Hepatocyte (in vitro differentiated cells): ENCODE measurements at places on chromosomes 11 and 22. TPM values are rescaled to one million over a fixed set of nuclear protein-coding genes. Genes with fewer than 3 reads are reported as not detected.
A peak's percentile ranks its signal among the peaks of the same experiment; 100 is the strongest.

GRCh38 chr22:43434275-43434927 is 22.6 kb downstream of the MPPED1 start:
- no peak for DNase-seq

GRCh38 chr11:129846508-129847335 is 31.1 kb downstream of the TMEM45B start:
- peak; percentile 63 for DNase-seq

DNA sequence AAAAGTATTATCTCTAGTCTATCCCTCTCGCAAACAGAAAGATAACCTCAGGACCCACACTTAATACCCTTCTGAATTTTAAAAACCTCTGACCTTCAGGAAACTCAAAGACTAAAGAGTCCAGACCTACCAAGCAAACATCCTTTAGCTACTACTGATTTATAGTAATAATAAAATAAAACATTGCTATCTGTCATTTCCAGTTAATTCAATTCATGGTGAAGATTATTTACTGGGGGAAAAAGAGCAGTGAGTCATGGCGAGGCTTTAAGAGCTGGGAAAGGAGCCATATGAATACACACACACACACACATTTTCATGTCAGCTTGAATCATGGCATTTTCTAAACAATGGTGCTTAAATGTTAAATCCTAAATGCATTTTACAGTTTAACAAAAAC is 87.1 kb downstream of the FAM76B start:
- peak; percentile 62 for DNase-seq

- DNase-seq: no peak
Measured at GRCh38 chr11:57615308-57615707, 17.8 kb downstream of the SERPING1 start.

DNA sequence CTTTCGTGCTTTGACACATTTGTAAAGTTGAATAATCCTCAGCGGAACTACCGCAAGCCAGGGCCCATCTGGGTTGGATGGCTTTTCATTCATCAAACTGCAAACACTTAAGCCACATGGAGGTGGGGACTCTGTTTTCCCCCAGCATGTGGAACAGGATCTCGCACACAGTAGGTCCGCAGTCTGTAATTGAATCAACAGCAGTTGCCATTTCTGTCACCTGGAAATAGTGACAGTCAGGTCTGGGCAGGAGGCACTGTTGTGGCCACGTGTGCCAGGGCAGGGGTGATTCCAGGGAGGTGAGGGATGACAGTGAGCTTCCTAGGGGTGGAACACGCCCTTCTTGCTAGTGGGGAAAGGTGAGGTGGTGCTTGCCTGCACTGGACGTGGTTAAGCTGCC is 50.7 kb upstream of the ANO1 start:
- DNase-seq: no peak

DNA sequence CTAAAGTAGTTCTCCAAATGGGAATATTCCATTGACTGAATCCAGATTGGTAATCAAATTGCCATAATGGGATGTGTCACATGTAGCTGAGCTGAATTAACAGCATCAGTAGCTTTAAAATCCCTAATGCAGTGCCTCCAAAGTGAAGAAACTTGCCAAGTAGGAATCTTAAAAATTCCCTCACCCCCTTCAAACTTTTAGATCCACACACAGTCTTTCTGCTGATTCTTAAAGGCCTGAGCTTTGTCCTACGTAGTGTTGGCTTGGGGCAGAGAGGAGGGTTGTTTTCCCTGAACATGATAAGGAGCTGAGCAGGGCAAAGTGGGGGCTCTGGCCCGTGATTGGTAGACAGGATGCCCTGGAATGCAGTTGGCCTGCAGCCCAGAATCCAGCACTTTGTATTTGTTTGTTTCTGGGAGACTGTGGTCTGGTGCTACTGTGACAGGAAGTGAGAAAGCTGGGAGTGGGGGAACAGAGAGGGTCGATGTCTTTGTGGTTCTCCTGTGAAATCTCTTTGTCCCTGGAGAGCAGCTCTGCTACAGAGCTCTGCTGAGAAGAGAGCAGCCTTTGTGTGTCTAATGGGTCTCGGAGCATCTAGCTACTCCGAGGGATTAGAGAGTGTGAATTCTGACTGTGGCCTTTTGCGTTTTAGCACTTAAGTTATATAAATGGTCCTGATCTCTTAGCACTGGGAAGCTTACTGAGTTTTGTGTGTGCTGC is 16.9 kb downstream of the CTNND1 start:
- DNase-seq: peak; percentile 93

DNA sequence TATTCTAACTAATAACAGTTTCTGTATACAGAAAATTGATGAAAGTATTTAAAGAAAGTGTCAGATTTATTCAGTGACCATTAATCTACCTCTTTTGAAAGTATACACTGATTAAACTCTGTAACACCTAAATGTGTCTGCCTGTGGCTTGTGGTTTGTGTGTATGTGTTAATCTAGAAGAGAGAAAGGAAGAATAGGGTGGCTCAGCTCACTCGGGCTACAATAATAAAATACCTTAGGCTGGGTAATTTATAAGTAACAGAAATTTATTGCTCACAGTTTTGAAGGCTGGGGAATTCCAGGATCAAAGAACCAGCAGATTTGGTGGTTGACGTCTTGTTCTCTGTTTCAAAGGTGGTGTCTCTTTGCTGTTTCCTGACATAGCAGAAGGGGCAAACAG is 13.6 kb upstream of the OR5AS1 start:
- no peak for DNase-seq

- no peak for DNase-seq
Measured at GRCh38 chr11:47020793-47021526, 84.4 kb downstream of the CSTPP1 start.

GRCh38 chr11:6217722-6218121 is 12.4 kb downstream of the C11orf42 start:
- no peak for DNase-seq

DNA sequence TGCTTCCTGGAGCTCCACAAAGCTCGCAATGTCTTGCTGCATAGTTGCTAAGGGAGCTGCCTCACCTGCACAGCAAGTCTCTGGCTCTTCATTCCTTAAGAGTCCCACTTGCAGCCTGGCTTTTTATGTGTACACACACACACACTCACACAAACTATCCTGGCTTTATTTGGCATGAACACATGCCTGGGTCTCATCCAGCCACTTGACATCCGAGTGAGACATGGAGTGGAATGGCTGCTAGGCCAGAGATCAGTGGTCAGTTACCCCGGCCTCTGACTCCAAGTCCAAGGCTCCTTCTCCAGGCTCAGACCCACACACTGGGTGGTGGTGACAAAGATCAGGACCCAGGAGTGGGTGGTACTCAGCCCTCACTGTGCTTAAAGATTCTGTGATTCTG is 37.9 kb upstream of the CLTCL1 start:
- DNase-seq: no peak

- no peak for DNase-seq
Measured at GRCh38 chr22:50688448-50688847, 15.8 kb downstream of the SHANK3 start.

DNA sequence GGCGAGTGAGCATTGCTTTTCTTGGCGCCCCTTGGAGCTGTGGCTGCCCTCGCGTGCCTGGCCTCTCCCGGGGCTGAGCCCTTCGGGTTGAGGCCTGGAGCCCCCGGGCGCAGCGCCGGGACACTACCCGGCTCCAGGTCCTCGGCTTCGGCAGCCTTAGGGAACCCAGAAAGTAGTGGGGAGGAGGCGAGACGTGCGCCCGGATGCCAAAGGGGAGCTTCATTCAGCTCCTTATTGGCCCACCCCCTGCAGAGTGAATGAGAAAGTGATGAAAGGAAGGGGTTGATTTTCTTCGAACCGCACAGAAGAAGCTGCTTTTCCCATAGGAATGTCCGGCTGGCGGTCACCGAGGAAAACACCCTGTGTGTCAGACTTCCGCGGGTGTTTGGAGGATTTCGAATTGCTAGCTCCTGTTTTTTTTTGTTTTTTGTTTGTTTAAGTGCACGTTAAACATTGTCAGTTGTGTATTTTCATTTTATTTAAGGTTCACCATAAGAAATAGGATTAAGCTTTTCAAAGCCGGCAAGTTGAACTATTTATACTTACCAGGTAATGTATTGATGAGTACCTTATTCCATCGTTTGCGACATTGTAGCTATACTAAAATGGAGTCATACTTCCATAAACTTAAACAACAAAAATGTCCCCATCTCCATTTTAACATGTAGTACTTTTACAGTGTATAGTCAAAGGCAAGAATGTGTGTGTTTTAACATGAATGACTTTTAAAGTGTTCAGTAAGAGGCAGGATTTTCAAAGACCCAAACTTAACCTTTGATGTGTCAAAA is 841 bp upstream of the EIF4G2 start:
- no peak for DNase-seq

DNA sequence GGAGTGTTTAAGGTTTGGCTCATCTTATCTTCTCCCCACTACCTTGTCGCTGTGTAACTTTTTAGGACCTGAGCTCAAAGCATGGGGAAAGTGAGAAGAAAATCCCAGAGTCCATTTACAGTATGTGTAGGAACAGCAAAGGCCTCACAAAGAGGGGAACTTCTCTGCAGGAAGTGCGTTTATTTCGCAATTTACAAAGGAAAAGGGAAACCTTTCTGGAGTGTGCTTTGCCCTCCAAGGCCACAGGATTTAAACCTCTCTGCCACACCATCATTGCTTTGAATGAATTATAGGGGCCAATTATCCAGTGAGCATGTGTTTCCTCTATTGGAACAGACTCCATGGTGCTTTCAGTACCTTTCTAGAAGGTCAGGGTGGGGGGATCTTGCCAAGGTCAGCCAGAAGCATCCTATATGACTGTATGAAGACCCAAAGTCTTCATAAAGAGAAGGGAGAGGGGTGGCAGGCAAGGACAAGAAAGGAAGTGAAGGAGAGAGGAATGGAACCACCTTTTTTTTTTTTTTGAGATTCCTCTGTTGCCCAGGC is 68.1 kb upstream of the LMO2 start:
- DNase-seq: no peak

DNA sequence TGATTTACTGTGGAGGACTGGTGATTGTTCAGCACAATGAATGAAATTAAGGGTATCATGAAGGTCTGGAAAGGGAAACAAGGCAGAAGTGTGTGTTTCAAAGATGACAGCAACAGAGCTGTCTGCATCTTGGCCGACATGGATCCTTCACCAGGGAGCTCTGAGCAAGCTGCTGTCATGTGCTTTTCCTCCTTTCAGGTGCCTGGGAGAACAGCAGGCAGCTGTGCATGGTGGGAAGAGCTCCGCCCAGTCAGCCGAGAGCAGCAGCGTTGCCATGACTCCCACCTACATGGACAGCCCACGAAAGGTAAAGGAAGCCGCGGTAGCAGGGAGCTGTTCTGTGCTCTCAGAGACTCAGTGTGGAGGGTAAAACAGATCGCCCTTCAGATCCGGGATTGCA is 87.1 kb upstream of the YWHAH start:
- peak; percentile 84 for DNase-seq

DNA sequence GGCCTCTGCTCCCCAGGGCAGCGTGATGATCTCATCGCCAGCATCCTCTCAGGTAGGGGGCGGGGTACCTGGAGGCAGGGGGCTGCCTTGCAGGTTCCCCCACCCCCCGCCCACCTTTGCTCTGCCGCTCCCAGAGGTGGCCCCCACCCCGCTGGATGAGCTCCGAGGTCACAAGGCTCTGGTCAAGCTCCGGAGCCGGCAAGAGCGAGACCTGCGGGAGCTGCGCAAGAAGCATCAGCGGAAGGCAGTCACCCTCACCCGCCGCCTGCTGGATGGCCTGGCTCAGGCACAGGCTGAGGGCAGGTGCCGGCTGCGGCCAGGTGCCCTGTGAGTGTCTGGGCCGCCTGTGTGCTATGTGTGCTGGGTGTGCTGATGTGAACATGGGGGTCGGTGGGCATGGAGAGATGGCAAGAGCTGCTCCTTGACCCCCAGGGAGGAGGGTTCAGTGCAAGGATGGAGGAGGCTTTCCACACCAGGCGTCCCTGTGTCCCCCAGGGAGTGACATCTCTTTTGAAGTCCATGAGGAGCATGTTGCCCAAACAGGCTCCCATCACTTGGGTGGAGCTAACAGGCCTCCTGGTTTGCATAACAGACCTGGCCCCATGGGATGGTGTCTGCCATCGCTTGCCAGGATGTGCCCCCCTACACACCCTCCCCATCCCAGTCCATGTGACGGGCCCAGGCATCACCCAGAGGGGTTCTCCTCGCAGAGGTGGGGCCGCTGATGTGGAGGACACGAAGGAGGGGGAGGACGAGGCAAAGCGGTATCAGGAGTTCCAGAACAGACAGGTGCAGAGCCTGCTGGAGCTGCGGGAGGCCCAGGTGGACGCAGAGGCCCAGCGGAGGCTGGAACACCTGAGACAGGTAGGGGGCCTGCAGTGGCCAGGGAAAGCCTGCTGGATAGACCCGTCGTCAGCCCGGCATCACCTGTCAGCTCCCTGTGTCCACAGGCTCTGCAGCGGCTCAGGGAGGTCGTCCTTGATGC is 14.1 kb downstream of the PLCB3 start:
- no peak for DNase-seq

GRCh38 chr11:112644410-112645131 is 316.6 kb upstream of the NCAM1 start:
- DNase-seq: no peak

DNA sequence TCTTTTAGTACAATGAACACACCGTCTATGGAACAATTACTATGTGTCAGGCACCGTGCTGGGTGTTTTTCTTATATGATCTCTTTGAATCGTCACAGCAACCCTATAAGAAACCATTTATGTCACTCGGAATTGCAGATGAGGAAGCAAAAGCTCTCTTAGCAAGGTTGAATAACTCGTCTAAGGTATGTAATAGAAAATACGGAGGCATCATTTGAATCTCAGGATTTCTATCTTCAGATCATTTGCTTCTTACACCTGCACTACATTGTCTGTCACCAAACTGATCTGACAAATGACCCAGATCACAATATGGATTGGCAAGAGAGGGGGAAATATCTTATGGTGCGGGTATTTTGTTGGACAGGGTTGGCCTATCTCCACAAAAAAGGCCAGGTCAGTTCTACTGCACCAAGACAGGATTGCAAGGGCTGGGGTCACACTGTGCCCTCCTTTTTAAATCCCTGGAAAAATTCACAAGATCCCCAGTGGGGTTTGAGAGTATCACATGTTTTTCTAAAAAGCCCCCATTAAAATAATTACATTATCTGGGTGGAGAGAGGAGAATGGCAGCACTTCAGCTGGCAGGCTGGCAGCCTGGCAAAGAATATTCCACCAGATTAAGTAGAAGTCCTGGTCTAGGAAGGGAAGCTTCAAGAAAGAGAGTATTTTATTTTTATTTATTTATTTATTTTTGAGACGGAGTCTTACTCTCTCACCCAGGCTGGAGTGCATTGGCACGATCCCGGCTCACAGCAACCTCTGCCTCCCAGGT is 110.7 kb upstream of the CLMP start:
- no peak for DNase-seq

GRCh38 chr11:61587541-61587941 is 6.7 kb upstream of the SYT7 start:
- DNase-seq: peak; percentile 81

Gene PDE3B
- total RNA-seq: 45.4 and 46.3 TPM in 2 replicates

Gene CASP5
- total RNA-seq: 2.9 and 6.9 TPM in 2 replicates

Gene APOA5
- total RNA-seq: 16.3 and 20.3 TPM in 2 replicates

Gene HBB
- not detected in 2 replicates for total RNA-seq

Gene SLC22A25
- 3.9 and 4.9 TPM in 2 replicates for total RNA-seq

Gene SCT
- not detected in 2 replicates for total RNA-seq

Gene TRIM48
- not detected in 2 replicates for total RNA-seq

Gene AP5B1
- 19.5 and 20.9 TPM in 2 replicates for total RNA-seq

Gene LSP1
- 27.1 and 29.9 TPM in 2 replicates for total RNA-seq

Gene MUC15
- 0.32 and 0.73 TPM in 2 replicates for total RNA-seq

Gene TENM4
- 10.8 and 18.4 TPM in 2 replicates for total RNA-seq

Gene HBG2
- total RNA-seq: not detected in 2 replicates
